ENCODE measurements at places on chromosomes 3 and 15.

- DNase-seq, result no peak
Observed at GRCh38 chr3:102354818-102355515, 79.8 kb upstream of the ZPLD1 start.

GRCh38 chr3:58116161-58116955 is 94.4 kb downstream of the DNASE1L3 start:
- DNase-seq, result peak; percentile 15

- DNase-seq, result no peak
Observed at GRCh38 chr3:77404871-77405270, 365.0 kb downstream of the ROBO2 start.

- no peak for DNase-seq
Observed at GRCh38 chr15:73957785-73958184, 31.5 kb downstream of the LOXL1 start.

DNA sequence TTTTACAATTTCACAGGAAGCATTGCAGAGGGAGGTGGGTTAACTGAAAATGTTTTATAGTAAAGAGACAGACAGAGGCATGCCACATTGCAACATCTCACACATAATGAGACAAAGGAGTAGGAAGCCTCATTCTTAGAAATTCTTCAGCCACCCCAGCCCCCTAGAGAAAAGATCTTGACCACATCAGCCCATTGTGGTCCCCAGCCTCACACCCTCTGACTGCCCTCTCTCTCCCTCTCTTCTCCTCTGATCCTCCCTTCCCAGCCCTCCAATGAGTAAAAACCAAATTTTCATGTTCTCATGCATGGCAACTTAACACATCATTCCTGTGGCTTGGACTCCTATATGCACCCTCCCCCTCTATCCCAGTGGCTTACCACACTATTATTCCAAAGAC is 174.1 kb downstream of the UACA start:
- no peak for DNase-seq

GRCh38 chr15:81296186-81296585 is 27.8 kb downstream of the STARD5 start:
- DNase-seq, result peak; percentile 41

DNA sequence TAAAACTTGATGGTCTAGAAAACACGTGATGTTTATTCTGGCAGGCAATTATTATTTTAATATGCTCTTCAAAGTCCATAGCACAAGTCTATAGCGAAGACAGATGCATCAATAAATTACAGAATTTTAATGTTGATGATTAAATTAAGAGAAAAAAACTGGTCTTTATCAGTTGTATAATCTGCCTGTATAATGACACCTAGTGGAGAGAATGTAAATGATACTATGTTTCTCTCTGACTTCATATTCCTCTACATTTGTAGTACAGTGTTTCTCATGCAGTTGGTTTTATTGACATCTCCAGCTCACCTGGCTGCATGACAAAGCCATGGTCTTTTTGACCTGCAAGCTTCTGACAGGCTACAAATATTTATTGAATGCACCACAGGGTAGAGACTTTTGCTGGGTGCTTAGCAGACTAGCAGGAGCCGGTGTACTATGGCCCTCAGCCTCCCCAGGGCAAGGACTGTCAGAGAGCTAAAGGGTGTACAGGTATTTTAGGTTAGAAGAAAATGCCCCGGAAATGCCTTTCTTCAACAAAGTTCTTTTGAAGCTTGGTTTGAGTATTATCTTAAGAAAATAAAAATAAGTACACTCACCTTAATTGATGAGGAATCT is 289.9 kb downstream of the GAP43 start:
- no peak for DNase-seq

GRCh38 chr3:14463330-14464140 is 61.1 kb downstream of the SLC6A6 start:
- no peak for DNase-seq

DNA sequence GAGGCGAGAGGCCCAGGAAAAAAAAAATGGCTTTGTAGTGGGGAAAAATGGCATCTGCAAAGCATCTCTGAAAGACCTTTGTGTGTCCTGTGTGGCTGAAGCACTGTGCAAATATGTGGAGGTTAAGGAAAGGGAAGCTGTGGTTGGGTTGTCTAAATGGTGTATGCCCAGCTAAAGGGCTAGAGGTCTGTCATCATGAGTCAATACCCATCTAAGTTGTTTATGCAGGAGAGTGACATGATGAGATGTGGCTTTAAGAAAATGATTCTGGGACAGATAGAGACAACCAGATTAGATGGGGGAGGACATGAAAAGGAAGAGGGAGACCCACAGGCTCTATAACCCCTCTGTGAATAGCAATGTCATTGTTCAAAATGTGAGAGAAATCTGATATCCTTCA is 280.7 kb downstream of the MFSD1 start:
- no peak for DNase-seq

DNA sequence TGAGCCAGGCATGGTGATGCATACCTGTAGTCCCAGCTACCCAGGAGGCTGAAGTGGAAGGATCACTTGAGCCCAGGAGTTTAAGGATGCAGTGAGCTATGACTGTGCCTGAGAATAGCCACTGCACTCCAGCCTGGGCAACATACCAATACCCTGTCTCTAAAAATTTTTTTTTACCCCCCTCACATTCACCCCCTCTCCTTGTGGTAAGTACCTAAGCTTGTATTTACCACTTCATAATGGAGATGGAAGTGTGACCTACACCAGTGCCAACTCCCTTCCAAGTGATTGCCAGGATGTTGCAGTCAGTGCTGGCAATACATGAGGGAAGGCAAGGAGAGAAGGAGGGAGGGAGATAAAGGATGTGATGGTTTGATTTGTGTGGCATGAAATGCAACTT is 84.2 kb downstream of the LRRC28 start:
- no peak for DNase-seq

- DNase-seq, result no peak
Observed at GRCh38 chr15:64348455-64348854, 7.5 kb downstream of the CSNK1G1 start.
